Natural killer cell (primary cell): ENCODE measurements at places on chromosomes 6 and 20. TPM values are rescaled to one million over a fixed set of nuclear protein-coding genes. Genes with fewer than 3 reads are reported as not detected.

GRCh38 chr20:38126932-38127621 is 38.0 kb downstream of the TGM2 start:
- DNase-seq, result no peak

DNA sequence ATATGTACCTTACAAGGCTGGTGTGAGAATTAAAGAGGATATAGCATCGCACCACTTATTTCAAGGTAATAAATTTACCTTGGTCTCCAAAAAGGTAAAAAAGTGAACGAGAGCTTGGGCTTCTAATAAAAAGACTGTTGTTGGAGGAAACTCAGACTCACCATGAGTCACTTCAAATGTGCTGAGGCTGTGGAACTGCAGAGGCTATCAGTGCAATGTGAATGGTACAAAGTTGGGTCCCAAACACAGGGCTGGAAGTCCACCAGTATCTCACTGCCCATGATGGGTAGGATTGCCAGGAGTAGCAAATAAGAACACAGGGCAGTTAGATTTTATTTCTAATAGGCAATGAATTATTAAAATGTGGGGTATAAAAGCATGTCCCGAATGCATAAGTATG is 200.6 kb downstream of the MAFB start:
- DNase-seq, result no peak

- no peak for DNase-seq
These were observed 9.9 kb upstream of the SNX9 start for GRCh38 chr6:157813191-157813590.

- DNase-seq, result peak; percentile 88
These were observed 214.5 kb upstream of the ZNF184 start for GRCh38 chr6:27687154-27688013.

DNA sequence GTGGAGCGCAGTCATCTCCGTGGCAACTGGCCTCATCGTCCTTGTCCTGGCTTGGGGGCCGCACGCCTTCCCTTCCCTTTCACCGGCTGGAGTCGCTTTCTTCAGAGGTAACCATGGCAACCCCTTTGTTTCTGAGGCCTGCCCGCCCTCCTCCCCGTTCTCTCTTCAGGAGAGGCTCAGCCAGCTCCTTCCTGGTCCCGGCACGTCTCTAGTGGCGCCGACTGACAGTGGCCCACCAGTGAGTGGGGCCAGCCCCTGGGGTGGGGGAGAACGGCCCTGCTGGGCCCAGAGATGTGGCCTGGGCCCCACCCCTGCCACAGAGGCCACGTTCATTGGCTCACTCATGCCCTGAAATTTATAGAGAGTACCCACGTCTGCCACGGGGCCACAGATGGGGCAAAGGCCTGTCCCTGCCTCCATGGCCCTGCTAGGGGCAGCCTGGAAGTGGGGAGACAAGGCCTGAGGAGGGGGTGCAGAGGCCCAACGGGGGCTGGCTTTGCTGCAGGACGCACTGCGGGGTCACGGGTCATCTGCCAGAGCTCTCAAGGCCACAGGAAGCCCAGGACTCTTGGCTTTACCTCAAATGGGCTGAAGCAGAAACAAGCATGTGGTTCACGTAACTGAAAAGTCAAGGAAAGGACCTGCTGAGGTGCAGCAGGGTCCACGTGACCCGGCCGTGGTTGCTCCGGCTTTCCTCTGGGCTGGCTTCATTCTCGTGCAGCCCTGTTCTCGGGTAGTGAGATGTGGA is 1.4 kb upstream of the OSBPL2 start:
- DNase-seq, result no peak

DNA sequence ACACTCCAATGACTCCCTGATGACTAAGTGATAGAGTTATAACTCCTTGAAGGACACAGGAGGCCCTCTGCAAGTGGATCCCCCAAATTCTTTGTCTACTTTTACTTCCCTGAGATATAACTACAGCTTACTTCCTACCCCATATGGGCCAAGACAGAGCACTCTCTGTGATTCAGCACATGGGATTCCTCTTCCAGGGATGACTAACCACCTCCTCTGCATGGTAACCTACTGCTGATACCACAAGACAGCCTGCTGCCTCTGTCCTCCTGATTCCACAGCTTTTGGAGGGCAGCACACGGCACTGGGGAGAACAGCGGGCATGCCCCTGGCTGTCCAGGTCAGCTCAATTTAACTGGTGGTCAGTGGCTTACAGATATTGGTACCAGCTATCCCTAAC is 675.7 kb upstream of the AGPAT4 start:
- DNase-seq, result no peak

DNA sequence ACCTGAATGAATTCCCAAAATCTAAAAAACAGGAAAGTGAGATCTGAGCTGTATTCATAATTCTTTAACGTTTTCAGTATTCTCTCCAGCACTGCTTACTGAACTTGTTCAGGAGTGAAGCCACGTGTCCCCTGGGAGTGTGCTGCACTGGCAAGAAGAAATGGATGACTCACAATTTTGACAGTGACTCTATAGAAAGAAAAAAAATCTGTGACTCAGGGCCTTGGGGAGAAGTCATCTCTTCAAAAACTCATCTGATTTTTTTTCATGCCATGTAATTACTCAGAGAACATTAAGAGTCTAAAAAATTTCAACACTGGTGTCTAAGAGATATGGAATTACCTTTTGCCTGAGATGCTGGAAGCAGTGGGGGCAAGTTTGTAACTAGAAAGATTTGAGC is 39.7 kb downstream of the ANKEF1 start:
- no peak for DNase-seq

GRCh38 chr20:35317416-35318210 is 25.4 kb upstream of the FAM83C start:
- no peak for DNase-seq

GRCh38 chr6:43983632-43984031 is 143.6 kb downstream of the MRPL14 start:
- DNase-seq, result no peak

GRCh38 chr6:147566244-147566898 is 57.9 kb downstream of the SAMD5 start:
- no peak for DNase-seq

DNA sequence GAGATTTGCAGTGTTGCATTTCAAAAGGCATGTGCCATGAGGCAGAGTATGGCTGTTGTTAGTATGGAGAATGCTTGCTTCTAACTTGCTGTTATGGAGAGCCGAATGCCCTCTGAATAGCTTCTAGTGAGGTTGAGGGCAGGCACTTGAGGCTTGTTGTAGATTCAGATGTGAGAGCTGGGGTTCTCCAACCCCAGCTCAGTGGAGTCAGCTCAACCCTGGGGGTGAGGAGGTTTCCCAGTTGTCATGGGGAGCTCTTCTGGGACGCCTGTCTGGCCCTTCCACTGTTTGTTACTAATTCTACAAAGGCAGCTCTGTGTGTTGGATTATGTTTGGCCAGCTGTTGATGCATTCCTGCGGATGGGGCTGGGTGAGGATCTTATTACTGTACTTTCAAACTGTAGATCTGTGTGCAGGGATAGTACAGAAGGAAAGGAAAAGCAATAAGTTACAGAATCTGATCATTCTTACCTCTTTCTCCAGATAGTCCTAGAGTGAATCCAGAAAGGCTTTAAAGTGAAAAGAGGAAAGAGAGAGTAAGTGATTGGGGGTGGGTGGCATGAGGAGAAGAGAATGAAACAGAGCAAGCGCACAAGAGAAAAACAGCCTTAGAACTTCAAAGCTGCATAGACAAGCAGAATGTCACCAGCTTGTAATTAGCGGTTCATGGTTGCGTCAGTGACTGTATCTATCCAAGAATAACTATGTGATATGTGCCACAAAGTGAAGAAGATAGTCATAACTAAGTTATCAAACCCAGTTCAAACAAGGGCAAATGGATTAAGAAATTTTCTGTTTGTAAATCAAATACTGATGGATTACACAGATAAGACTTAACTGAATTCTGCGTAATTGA is 148.7 kb downstream of the PRL start:
- DNase-seq, result no peak

- no peak for DNase-seq
These were observed 2.4 kb downstream of the PRDM13 start for GRCh38 chr6:99608886-99609482.

GRCh38 chr20:10629946-10630650 is 43.7 kb downstream of the JAG1 start:
- no peak for DNase-seq

DNA sequence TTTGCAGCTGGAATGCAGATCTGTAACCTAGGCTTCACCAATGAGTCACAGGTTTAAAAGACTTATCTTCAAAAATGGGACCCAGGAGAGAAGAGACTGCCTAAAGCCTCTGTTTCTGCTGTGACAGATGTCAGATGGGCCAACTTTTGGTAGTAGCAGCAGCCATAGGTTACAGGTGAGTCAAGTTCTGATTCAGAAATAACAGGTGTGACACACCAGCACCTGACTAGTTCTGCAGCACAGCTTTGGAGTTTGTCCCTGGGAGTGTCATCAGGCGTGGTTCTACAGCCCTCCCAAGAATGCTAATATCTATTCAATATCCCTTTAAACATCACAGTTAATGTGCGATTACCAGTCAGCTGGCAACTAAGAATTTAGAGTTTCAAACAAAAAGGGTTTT is 121.9 kb upstream of the BTN3A2 start:
- DNase-seq, result no peak

CPXM1 gene
- total RNA-seq, result 1.5 TPM

MDFI gene
- total RNA-seq, result not detected

PROKR2 gene
- total RNA-seq, result not detected

GPR63 gene
- total RNA-seq, result 0.08 TPM

TOX2 gene
- total RNA-seq, result 1.2 TPM

RIPOR3 gene
- not detected for total RNA-seq

HDGFL1 gene
- not detected for total RNA-seq
